Stimulated activated CD8-positive, alpha-beta memory T cell treated with anti-CD3 and anti-CD28 coated beads, Interleukin-7, amount 100 ng/mL, for 48 hours (primary cell): ENCODE measurements at places on chromosomes 3 and 15.

DNA sequence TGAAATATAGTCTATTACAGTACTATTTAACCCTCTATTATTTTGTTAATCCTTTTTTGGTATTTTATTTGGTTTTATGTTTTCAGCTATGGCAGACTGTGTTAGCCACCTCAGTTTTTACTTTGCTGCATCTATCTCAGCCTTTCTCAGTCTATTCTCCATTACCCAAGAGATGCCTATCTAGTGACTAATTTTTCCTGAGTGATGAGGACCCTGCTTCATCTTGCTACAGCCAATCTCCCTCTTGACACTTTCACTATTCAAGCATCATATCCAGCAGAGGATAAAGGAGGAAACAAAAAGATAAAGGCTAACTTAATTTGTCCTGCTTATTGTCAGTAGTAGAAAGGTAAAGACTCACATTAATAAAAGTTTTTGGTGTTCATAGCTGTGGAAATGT lies 141.8 kb upstream of the NECTIN3 start:
- no peak for DNase-seq

- no peak for DNase-seq
Measured at GRCh38 chr3:47491186-47491585, 15.4 kb upstream of the SCAP start.

- no peak for DNase-seq
Measured at GRCh38 chr15:26157081-26157480, 294.0 kb upstream of the ATP10A start.

DNA sequence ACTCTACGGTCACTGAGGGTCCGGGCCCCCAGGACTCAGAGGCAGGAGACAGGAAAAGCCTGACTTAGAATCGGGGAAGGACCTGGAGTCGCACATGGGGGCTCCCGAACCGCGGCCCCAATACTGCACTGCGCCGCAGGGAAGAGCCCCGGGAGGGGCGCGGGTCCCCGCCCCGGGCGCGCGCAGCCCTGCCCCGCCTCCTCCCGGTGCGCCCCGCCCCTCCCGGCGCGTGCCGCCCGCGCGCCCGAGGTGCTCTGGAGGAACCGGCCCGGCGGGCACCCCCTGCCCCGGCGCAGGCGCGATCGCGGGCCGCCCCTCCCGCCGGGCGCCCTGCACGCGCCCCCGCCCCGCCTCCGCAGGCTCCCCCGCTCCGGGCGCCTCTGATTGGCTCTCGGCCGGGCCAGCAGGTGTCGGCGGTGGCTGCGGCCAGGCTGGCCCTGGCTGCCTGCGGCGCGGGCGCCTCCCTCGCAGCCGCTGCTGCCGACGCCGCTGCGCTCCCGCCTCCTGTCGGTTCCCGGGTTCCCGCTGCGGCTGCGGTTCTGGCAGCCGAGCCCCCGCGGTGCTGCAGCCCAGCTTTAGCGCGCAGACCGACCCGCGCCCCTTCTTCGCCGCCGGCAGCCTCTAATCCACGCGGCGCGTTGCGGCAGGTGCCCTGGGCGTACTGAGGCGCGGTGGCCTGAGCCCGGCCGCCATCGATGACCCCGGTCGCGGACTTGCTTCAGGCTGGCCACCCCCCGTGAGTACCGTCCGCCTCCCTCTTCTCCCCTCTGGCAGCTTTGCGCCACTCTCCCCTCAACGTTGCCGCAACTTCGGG lies at the start of gene MYRIP:
Gene MYRIP, plus strand, starts transcription at position 429 of the 814 bp plus-strand sequence. CDS start 91,208 bp downstream, outside the sequence.
- DNase-seq: no peak

DNA sequence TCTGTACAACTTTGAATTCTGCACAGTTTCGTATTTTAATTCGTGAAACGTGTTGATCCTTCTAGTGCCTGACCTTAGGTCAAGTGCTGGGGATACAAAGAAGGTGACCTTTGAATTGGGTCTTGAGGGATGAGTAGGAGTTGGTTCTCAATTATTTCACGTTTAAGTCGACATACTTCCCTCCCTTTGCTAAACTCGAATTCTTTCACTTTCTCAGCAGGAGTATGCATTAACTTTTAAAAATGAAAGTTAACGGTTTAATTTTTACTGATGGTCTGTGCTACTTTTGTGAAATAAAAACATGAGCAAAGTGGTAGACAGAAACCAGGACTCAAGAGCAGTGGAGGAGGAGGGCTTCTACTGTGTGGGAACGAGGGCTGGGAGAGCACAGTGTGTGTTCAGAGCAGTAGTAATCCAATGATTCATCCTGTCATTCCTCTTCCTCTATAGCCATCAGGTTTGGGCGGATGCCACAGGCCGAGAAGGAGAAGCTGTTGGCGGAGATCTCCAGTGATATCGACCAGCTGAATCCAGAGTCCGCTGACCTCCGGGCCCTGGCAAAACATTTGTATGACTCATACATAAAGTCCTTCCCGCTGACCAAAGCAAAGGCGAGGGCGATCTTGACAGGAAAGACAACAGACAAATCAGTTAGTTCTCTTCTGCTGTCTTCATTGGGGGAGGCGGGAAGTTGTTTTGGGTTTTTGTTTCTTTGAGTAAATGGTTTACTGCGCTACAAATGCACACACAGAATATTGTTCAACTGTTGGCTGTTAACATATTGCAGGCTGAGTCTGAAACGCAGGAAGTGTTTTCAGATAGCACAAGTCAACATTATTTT lies 78.6 kb upstream of the TSEN2 start:
- no peak for DNase-seq

- no peak for DNase-seq
Measured at GRCh38 chr15:68325726-68326125, 48.2 kb downstream of the FEM1B start.

DNA sequence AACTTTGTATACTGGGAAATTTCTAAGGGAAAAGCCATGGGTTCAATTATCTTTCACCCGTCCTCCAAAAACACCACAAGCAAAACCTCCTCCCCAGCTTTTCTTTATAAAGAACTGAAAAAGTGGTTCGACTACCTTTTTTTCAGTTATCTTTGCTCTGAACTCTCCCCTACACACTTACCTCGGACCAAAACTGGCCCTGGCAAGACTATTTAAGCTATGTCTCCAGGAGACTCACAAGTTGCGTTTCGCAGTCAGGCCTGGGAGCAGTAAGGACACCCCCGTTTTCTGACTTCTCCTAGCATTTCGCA lies 645 bp downstream of the COPS2 start:
- no peak for DNase-seq

DNA sequence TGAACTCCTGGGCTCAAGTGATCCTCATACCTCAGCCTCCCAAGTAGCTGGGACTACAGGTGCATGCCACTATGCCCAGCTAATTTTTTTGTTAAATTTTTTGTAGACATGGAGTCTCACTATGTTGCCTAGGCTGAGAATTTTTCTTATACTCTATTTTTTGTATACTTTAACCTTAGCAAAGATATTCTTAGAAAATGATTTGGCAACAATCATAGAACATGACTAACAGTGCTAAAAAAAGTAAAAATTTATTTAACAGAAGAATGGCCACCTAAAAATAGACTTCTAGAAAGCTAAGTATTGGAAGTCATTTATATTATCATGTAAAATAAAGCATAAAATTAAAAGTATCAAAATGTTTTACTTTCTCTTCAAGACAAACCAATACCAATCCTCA lies 322.3 kb downstream of the PLCL2 start:
- DNase-seq: no peak

DNA sequence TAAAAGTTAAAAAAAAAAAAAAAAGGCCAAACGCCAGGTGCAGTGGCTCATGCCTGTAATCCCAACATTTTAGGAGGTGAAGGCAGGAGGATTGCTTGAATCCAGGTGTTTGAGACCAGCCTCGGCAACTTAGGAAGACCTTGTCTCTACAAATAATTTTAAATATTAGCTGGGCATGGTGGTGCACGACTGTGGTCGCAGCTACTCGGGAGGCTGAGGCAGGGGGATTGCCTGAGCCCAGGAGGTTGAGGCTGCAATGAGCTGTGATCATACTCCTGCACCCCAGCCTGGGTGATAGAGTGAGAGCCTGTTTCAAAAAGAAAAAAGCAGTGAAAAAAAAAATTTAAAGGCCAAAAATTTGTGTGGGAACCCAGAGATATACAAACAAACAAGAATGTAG lies 2.7 kb upstream of the DLEC1 start:
- DNase-seq: no peak

DNA sequence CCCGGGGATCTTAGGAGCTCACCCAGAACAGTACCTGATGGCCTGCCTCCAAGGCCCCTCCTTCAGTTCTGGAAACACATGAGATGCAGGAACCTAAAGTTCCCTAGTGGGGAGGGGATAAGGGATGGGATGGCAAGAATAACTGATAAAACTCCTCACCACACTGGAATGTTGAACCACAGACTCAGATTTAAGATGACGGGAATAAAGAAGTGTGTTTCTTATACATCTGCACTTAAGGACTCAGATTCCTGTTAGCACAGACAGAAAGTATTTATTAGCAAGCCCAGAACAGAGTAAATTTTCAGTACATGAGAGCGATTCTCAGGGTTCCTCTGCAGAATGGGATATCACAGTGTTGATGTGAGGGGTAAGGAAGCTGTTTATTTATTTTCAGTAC lies 245.2 kb downstream of the TLE3 start:
- DNase-seq: no peak

GRCh38 chr3:89098173-89098572 lies 9.2 kb upstream of the EPHA3 start:
- DNase-seq: no peak

- DNase-seq: no peak
Measured at GRCh38 chr3:111311126-111311525, 230.9 kb upstream of the CD96 start.

- DNase-seq: no peak
Measured at GRCh38 chr3:31232055-31233025, 300.4 kb upstream of the STT3B start.
